Hypothalamus (tissue), 51 donors: ENCODE measurements at places on chromosomes 6 and 20.

DNA sequence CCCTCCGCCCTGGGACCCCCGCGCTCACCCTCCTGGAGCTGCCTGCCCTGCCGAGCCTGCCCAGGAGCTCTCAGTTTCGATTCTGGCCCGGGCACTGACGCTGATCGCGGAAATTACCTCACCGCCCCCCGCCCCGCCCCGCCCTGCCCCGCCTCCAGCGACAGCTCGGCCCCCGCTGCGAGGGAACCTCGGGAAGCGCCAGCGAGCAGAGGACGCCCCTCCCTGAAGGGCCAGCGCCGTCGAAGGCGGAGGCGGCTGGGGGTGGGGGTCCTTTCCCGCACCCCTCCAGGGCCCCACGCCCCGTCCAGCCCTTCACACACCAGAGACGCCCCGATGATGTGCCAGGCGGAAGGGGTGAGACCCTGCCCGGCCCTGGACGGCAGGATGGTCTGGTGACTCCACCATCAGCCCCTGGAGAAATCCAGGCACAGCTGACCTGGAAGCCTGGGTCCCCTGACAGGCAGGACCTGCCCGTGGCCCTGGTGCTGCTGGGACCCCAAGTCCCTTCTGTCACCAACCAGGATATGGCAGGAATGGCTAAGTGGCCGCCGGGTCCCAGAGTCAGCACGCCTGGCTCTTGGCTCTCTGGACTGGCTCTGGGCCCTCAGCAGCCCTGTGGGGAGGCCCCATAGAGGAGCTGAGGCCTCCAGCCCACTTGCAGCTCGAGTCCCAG lies at the start of gene HELZ2:
HELZ2 (minus strand) TSS at position 84 of the 673 bp plus-strand sequence. CDS start 1,854 bp downstream, outside the sequence.
- peak; percentile 18 for DNase-seq

DNA sequence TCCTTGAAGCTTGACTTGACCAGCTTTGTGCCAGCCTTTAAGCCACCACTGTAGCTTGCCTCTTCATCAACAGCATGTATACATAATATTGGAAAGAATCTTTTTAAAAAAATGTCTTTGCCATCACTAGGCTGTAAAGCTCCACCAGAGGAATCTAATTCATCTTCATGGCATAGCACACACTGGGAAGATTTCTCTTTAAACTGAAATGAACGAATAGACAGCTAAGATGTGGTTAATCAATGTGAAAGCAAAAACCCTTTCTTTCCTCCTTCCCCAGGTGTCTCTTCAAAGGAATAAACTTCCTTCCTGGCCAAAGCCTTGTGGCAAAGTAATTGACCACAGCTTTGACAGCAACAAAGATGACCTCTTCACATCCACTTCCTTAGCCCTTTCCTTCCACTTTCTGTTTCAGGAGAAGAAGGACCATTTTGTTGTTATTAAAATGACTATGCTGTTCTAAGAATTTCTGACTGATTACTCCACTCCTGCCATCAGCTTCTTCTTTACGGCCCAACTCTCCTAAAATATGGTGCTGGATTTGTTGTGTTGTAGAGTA lies 428.7 kb upstream of the SOX4 start:
- DNase-seq, result no peak

GRCh38 chr20:45818239-45818638 lies 5.8 kb downstream of the UBE2C start:
- DNase-seq, result no peak

GRCh38 chr6:7242835-7243178 lies 70.2 kb downstream of the SSR1 start:
- no peak for DNase-seq

DNA sequence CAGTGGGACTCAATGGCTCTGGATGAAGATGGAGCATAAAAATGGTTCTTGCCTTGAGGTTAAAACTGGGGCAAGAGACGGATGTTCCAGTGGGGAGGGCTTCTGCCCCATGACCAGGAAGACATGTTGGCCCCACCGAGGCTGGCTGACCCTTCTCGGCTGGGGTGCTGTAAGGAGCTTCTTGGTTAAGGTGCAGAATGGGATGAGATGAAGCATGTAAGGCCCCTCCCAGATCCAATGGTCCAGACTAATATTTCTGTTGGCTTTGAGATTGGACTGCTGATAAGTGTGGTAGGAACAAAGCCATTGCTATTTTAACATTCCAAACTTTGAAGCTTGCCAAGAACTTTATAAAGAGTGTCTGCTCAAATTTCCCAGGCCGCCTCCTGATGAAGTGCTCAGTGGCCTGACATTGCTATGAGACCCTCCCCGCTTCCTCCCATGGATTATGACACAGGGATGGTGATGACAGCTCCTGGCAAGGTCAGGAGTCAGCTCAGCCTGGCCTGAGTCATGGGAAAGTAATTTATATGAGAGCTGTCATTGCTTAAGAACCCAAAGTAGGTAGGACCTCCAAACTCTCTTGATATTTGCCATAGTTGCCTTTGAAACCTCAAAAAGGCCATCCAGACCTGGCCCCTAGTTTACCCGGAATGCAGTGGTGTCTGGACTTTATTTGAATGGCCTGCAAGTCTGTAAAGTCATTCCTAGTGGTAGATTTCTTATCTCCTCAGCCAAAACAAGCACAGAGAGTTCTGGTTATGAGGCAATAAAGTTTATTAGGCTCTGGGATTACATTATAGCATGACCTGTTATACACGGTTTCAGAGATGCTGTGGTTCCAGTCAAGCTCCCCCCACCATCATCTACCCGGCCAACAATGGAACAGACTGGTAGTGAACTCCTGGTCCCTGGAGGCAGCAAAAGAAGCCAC lies 55.2 kb downstream of the TGM2 start:
- DNase-seq, result no peak

DNA sequence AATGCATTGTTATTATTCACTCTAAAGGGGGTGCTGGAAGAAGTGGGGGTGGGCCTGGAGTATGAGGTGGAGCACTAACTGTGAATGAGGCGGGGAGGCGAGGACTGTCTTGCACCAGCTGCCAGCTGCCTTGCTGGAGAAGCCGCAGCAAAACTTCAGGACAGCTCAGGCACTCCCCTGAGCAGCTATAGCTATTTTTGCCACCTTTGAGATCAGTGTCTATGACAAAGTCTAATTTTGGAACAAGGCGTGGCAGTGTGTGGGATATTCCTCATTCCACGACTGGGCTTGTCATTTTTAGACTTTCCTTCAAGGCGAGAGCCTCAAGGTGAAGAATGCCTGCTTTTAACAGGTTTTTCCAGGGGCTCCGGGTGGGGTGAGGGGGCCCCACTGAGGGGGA lies 143.8 kb downstream of the DOK5 start:
- no peak for DNase-seq

- no peak for DNase-seq
Measured at GRCh38 chr6:166351715-166352285, 9.5 kb upstream of the SFT2D1 start.

- DNase-seq, result no peak
Measured at GRCh38 chr20:55535366-55535765, 470.0 kb downstream of the CBLN4 start.

DNA sequence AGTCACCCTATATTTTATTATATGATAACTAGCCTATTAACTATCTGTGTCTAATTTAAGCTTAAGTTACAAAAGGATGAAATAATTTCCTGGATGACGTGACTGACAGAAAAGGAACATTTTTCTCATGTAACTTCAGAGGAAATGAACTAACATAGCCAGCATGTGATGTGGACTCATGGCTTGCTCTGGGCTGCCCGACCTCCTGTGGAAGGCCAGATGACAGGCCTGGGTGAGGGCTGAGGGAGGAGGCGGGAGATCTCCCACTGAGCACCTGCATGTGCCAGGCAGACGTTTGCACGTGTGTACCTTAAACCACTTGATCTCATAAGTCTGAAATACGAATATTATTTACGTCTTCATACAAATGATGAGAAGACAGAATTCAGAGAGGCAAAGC lies 321.1 kb downstream of the SYNE1 start:
- DNase-seq, result no peak

- DNase-seq, result no peak
Measured at GRCh38 chr20:56781108-56781739, 152.1 kb downstream of the TFAP2C start.

- DNase-seq, result no peak
Measured at GRCh38 chr6:151652325-151652724, 155.2 kb upstream of the ESR1 start.

DNA sequence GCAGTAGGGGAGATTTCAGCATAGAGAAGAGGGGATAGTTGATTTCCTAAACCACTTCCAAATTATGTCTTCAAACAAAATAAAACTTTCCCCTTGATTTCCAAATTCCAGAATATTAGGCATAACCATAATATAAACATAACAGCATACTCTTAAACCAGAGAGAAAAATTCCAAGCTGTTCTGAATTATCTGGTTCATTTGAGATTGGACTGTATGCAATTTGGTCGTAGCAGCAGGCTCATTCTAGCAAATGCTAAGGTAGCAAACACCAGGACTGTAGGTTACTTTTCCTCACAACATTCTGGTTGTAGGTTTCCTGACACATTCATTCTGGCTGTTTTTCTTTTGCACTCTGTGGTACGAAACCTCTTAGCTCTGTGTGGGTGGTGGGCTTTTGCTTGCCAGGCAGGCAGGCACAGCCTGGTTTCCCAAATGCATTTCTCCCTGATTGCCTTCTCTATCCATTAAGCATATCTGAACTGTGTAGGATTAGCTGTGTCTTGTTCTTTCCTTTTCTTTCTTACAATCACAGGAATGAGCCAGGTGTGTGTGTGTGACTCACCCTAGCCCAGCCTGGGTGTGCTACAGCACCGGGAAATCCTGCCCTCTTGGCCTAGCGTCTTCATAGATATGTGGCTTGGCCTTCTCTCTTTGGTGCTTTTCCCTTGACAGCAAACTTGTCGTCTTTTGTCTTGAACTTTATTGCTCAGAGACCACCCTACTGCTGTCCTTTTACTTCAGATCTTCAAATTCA lies 77.1 kb downstream of the JARID2 start:
- no peak for DNase-seq

DNA sequence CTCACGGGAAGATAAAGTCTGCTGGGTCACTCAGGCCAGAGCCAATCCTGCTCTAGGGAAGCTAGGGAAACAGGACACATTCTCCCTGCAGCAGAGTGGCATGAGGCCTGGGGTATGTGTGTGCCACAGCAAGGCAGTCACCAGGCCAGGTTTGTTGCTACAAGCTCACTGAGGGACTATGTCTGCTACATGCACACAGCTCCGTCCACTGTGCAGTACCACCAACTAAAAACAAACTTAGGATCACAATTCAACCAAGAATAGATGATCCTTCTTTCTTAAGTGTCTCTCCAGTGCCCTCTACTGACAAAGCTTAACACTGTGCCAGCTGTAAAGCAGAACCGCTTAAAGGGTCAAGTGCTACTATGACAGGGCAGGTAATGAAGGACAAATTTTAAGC lies 192.5 kb downstream of the PTPRK start:
- no peak for DNase-seq

DNA sequence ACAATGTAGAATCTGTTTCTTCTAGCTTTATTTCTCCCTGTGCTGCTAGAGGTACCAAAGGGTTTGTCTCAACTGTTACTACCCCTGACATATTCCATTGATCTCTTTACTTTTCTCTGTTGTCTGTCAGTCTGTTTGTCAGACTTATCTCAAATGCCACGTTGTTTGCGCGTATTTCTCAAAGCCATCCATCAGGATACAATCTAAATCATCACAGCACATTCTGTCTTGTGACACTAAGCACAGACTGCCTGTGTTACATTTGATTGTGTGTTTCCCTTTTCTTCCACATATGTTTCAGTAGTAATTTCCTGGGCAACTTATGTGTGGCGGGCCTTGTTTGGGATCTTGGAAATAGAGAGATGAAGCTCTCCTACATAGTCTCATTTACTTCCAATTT lies 30.2 kb upstream of the SERINC3 start:
- no peak for DNase-seq

DNA sequence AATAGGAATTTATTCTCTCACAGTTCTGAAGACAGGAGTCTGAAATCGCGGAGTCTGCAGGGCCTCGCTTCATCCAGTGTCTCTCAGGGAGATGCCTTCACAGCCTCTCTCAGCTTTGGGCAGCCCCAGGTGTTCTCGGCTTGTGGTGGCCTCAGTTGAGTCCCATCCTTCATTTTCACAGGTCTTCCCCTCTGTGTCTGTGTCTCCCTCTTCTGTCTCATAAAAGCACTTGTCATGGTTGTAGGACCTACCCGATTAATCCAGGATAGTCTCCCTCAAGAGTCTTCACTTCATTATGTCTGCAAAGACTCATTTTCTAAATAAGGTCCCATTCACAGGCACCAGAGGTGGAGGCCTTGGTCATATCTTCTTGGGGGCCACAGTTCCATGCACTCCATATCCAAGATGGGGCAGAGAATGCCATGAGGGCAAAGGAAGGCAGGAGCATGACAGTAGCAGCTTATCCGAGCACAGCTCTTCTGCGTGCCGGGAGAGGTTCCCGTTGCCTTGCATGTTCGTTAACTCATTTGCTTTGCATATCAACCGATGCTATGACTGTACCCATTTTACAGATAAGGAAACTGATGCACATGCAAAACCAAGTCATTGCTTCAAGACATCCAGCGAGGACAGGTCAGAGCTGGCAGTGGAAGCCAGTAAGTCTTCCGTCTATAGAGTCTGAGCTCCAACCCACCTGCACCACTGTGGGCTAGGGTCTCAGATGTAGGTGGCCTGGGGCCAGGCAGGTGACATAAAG lies 363.8 kb upstream of the SULF2 start:
- no peak for DNase-seq

- no peak for DNase-seq
Measured at GRCh38 chr6:36443471-36444428, 950 bp downstream of the KCTD20 start.

- no peak for DNase-seq
Measured at GRCh38 chr6:150325066-150325772, 43.6 kb upstream of the IYD start.

GRCh38 chr20:2242678-2243077 lies 53.1 kb upstream of the TGM3 start:
- no peak for DNase-seq

DNA sequence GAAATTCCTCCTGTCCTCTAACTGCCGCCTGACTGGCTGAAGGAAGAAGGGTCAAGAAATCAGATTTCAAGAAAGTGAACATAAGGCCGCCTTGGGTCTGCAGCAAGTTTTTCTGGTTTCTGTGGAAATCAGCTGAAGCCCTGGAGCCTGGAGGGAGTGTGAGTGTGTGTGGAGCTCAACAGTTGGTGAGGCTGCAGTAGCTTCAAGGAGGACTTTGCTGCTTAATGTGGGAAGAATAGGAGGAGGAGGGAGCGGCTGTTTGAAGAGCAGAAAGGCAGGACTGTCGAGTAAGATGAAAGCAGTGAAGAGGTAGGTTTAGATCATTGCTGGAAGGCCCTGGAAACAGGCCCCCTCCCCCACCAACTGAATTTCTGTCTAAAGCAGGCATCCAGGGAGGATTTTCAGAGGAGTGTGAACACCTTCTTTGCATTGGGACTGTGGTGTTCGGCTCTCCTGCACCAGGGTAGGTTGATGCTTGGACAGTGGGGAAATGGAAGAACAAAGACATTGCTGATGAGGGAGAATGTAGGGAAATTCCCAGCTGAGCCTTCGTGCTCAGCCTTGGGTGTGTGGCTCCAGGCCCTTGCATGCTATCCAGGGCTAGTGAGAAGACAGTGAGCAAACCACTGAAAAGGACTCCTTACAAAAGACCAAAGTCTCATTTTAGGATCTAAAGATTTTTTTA lies 79.5 kb upstream of the VSTM2L start:
- DNase-seq, result no peak

GRCh38 chr6:129345890-129346289 lies 364.1 kb downstream of the ARHGAP18 start:
- no peak for DNase-seq

GRCh38 chr20:44151621-44152416 lies 35.2 kb downstream of the JPH2 start:
- DNase-seq, result no peak
